HEK293T (cell line): ENCODE measurements at places on chromosomes 2 and 18.

- no peak for DNase-seq
Observed at GRCh38 chr18:78564030-78564429, 415.6 kb upstream of the SALL3 start.

DNA sequence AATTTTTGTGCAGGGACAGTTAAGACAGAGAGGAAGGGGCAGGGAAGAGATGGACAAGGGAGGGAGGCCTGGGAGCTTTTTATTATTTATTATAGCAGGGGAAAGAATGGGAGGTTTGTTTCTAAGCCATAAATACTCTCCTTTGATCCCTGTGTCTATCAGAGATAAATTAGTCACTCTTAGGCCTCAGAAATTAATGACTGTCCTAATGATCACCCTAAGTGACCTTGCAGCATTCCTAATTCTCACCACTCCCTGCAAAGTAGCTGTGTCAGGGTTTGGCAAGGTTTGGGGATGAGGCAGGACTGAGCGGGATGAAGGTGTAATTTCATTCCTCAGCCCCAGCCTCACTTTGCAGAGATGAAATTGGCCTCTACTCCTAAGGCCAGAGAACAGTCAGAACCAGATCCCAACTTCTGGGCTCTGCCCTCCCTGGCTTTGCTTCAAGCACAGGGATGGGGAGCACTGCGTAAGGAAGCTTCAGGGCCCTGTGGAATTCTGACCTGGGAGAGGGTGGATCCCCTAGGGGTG lies 95.0 kb downstream of the TMEM17 start:
- DNase-seq, result no peak

- DNase-seq, result no peak
Observed at GRCh38 chr2:37250869-37251740, 19.6 kb downstream of the NDUFAF7 start.

GRCh38 chr18:23231340-23232021 lies 96.2 kb downstream of the CABLES1 start:
- no peak for DNase-seq

- DNase-seq, result no peak
Observed at GRCh38 chr18:33212363-33212762, 228.2 kb downstream of the CCDC178 start.

- DNase-seq, result no peak
Observed at GRCh38 chr2:121228521-121228920, 56.5 kb downstream of the TFCP2L1 start.

DNA sequence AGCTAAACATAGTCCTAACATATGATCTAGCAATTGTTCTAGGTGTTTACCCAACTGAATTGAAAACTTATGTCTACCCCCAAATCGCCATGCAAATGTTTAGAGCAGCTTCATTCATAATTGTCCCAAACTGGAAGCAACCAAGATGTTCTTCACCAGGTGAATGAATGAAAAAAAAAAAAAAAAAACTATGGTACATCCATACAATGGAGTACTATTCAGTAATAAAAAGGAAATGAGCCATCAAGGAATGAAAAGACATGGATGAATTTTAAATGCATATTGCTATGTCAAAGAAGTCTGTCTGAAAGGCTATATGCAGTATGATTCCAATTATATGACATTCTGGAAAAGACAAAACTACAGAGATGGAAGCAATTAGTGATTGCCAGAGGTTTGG lies 98.6 kb upstream of the ITPRID2 start:
- DNase-seq, result no peak

DNA sequence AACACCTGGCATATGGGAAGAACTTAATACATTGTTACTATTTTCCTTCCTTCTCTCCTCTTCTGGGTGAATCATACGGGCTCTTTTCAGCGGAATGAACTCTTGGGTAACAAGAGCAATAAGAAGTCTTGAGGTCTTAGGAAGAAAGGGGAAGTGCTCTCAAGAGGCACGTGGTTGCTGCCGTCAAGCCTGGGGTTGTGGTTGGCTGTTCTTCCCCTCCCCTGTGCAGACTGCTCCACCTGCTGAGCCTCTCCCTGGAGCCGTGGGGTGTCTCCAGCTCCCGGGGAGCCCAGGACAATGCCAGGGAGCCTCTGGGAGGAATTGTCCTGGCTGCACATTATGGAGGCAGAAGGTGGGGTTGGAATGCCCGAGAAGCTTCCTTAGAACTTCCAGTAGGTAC lies 19.4 kb downstream of the TOGARAM2 start:
- no peak for DNase-seq

DNA sequence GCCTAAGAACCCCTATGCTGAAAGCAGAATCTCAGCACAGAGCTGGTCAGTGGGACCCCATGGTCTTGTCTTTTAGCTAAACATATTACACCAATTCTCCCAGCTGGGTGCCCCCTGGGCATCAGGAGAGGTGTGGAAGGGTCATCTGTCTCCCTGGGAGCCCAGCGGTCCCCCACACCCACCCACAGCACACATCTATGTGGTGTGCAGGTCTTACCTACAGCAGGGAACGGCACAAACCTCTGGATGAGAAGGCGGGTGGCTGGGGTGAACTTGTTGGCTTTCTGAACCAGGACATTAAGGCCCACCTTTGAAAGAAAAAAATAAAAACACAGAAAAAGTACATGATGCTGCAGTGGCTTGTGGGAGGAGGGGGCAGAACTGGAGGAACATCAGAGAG lies 70.7 kb downstream of the EMX1 start:
- DNase-seq, result no peak

- DNase-seq, result no peak
Observed at GRCh38 chr18:78296166-78296565, 683.5 kb upstream of the SALL3 start.

- no peak for DNase-seq
Observed at GRCh38 chr18:63271148-63271547, 48.4 kb downstream of the BCL2 start.

GRCh38 chr2:203177361-203177760 lies 61.5 kb upstream of the CYP20A1 start:
- DNase-seq, result no peak

DNA sequence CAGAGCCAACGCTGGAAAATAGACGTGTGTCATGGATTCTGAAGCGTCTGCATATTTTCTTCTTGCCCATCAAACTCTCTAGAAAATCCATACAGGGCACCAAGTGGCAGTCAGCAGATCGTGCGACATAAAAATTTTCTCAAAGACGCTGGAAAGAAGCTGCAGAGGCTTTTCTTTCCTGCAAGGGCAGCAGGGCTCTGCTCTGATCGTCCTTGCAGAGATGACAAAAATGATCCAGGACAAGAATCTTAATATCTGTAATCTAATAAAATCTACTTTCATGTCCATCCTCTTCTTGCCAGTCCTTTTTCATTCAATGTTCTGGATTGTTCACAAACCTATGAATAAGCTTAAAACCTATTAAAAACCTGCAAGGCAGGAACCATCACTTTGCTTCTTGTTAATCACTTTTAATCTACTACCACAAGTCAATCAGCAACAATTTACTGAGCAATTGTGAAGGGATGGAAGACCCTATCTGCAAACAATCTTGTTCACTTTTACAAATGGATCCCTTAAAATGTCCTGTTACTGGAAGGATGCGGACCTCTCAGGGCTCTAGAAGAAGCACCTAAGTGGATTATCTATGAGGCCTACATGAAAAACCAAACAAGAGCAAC lies 93.6 kb downstream of the MREG start:
- no peak for DNase-seq

DNA sequence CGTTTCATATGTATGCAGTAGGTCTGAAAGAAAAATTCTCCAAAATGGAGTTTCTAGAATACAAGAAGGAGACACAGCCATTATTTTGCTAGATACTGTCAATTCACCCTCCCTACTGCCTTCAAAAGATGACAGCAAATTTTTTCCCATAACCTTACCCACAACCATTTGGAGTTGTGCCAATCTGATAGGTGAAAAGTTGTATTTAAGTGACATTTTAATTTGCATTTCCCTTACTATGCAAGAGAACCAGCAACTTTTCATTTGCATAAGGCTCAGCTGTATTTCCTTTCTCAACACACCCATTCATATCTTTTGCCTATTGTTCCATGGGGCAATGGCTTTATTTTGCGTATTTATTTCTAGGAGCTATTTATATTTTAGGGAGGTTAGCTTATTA lies 31.4 kb upstream of the IL18RAP start:
- DNase-seq, result no peak

- no peak for DNase-seq
Observed at GRCh38 chr2:35548171-35548570, 807.4 kb upstream of the CRIM1 start.

DNA sequence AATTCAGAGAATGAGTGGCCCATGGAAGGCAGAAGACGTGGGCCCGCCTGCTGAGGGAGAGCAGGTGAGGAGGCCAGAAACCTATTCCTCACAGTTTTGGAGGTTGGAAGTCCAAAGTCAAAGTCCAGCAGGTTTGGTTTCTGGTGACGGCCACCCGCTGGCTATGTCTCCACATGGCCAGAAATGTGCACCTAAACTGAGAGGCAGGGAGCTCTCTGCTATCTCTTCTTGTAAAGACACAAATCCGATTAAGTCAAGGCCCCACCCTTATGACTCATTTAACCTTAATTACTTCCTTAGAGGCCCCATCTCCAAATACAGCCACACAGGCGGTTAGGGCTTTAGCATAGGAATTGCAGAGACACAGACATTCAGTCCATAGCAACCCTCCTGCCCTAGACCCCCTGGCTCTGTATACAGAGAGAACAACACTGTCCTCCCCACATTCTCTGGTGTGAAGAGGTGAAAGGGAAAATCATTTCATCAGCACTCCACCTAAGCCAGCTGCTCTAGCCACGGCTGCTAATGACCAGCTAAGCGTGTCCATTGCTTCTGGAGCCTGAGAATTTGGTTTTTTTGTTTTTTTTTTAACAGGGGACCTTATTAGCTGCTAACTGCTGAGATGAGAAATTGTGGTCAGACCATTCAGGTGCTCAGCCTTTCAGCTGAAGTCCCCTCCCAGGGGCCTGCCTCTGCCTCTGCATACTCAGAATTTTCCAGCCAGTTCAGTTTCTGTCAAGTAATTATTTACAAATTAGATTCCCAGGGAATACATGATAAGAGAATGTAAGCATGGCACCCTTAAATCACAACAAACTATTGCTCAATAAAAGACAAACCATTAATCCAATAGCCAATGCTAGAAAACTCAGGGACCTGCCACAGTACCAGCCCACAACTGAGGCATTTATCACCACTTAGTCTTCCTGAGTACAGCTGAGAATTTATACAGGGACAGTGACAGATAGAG lies 368.7 kb upstream of the ID2 start:
- no peak for DNase-seq

GRCh38 chr18:74185860-74186259 lies 37.5 kb downstream of the TIMM21 start:
- no peak for DNase-seq

DNA sequence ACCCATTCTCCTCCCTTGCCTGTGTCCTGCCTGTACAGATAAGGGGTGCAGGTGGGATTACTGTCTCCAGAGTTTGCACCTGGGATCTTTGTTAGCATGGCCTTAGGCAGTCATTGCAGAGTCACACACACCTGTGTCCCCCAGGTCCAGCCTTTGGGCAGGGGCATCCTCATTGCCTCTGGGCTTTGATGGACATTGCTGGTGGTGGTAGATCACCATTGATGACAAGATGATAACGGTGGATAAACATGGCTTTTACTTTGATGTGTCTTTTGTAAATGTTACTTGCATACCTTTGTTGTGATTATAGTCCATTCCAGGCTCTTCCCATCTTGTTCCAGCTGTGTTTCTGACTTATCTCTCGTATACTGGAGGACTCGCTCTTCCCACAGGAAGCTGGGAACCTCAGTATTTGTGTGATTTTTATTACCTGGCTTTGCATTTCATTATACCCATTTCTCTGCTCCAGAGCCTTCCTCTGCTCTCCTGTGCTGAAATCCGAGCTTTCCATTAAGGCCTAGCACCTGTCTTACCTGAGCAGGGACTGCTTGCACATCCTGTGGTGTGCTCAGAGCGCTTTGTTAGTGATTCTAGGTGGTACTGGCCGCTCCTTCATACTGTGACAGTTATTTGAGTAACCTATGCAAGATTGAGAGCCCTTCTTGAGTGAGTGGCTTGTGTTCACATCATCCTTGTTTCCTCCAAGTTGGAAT lies 79.2 kb downstream of the PTPRM start:
- no peak for DNase-seq

DNA sequence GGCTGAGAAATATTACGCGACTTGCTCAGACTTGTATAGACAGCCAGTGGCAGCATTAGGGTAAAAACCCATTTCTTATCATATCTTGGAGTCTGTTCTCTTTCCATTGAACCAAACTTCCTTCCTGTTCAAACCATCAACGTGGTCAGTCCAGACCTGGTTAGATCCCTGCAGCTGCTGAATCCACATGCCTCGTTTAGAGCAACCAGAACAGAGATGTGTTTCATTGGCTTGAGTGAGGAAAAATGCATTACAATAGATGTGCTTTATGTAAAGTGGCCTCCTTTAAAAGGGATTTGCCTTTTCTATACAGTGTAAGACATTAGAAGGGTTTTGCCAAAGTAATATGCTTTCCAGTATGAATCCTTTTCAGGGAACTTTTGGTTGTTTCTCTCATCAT lies 232.4 kb downstream of the MEIS1 start:
- DNase-seq, result no peak

DNA sequence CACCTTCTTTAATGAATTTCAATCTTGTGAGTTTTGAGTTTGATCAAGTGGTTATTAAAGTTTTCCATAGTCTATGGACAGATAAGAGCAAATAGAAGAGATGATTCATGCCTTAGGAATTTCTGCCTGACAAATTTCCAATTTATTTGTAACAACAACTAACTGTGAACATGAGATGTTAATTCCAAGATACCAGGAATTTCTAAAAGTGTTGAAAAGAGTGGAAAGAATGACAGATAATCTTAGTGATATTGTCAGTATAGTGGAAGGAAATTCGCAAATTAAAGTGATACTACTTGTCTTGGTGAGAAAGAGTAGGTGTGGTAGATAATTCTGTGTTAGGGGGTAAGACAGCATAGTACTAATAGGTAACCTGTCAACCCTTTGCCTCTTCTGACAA lies 82.4 kb downstream of the AGPS start:
- no peak for DNase-seq

DNA sequence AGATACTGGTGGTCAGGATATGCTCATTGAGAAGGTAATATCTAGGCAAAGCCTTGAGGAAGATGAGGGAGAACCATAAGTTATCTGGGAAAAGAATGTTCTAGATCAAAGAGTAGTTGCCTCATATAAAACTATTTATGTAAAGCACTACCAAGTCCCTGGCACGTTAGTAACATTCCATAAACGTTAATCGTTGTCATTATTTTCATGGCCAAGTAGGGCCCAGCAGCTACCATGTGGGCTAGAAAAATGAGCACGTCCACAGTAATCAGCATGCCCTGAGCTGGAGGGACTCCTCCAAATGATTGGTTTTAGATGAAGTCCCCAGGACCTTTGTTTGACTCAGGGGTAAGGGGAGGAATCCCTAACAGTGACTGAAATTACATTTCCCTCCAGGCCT lies 32.7 kb upstream of the AFTPH start:
- no peak for DNase-seq

- no peak for DNase-seq
Observed at GRCh38 chr2:62526531-62527381, 20.8 kb upstream of the TMEM17 start.

- DNase-seq, result no peak
Observed at GRCh38 chr18:45014047-45014501, 333.4 kb downstream of the SETBP1 start.

GRCh38 chr2:124025171-124025580 lies at the start of gene CNTNAP5:
Gene CNTNAP5 (plus strand): TSS chr2:124025287. CDS start chr2:124025651, 364 bp downstream.
- DNase-seq, result peak; percentile 53
